Bone marrow (tissue), 2 donors: ENCODE measurements at places on chromosomes 7 and 10.

DNA sequence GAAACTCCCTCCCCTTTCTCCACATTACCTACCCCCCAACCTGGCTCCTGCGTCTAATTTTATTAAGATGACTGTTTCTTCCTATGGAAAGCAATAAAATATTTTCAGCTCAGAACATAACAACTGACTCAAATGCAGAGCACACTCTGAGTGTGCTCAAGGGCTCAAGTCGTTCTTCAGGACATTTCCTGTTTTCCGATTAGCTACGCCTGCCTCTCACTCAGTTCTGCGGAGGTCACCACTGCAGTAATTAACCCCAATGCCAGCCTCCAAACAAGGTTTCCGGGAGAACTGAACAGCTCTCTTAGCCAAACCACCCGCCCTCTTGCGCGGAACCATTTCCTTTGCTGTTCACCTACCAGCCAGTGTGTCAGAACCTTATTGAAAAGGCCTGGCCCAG lies 19.3 kb downstream of the MYOF start:
- no peak for DNase-seq

DNA sequence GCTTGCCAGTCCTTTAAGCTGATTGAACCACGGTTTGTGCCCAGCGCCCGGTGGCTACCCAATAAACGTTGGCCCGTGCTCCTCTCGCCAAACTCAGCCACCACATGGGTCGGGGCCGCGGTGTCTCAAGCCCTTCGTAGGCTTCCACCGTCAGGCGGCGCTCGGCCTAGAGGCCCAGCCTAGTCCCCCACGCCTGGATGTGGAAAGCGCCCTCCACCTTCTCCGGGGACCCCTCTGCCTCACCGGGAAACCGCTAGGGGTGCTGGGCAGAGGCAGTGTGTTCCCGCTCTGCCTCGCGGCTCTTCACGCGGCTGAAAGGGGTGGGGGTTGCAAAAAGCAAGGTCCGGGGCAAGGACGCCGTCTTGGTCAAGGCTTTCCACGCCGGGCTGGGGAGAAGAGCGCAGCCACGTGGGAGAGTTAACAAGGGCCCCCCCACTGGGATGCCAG lies 29.8 kb downstream of the LEP start:
- DNase-seq: no peak

- no peak for DNase-seq
These were observed 13.1 kb downstream of the CASP2 start for GRCh38 chr7:143300959-143301935.

DNA sequence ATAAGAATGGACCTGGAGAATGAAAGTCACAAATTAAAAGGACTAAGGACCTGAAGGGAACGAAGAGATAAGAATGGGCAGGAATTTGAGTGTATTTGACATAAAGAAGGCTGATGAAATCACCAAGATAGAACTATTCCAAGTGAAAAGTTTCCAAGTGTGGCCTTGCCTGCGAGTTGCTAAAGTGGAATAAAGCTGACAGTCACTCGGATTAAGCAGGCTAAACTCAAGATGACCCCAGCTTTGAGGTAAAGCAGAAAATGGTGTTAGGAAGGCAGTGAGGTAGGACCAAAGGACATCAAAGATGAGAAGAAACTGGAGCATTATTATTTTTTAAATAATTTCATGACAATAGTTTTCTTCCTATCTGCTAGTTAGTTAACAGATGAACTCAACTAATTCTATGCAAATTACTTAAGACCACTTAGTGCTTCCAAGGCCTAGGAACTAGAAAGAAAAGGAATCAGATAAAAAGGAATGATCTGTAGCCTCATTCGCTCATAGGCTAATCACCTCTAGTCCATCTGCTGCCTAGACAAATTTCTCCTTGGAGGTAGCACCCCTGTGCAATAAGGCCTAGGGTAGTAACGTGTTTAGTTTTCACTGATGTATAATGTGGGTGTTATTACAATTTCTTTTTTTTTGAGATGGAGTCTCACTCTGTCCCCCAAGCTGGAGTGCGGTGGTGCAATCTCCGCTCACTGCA lies 34.5 kb downstream of the EZH2 start:
- DNase-seq: no peak

- DNase-seq: no peak
These were observed 333.3 kb downstream of the CACNA2D1 start for GRCh38 chr7:82110146-82110840.

- no peak for DNase-seq
These were observed 20.8 kb downstream of the CPA1 start for GRCh38 chr7:130401101-130401500.

- DNase-seq: no peak
These were observed 271.1 kb downstream of the ADARB2 start for GRCh38 chr10:1465993-1466764.

- DNase-seq: no peak
These were observed 109.2 kb downstream of the DPY19L1 start for GRCh38 chr7:34928052-34928451.

DNA sequence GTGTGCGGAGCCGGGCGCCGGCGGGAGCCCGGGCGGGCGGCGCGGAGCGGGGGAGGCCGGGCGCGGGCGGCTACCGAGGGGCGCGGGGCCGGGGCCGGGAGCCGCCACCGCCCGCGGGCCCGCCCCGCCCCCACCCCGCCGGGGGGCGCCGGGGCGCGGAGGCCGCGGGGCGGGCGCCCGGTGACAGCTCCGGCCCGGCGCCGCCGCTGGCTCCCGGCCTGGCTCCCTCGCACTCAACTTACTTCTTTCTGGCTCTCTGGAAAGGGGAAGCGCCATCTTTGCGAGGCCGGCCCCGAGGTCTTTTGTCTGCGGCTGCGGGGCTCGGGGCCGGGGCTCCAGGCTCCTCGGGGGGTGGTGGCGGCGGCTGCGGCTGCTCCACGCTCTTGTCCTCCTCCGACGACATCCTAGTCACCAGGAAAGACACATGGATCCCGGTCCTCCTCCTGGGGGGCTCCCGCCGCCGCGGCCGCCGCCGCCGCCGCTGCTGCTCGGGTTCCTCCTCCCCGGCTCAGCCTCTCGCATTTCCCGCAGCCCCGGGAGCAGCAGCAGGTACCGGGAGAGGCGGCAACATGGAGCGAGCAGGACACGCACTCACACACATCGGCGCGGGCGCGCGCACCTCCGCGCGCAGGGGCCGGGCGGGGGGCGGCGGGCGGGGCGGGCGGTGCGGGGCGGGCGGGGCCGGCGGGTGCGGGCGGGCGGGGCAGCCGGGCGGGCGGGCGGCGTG lies at the start of gene KMT2C:
KMT2C (minus strand) TSS at position 620 of the 727 bp plus-strand sequence; CDS start at position 403, 217 bp downstream.
- peak; percentile 37 for DNase-seq

DNA sequence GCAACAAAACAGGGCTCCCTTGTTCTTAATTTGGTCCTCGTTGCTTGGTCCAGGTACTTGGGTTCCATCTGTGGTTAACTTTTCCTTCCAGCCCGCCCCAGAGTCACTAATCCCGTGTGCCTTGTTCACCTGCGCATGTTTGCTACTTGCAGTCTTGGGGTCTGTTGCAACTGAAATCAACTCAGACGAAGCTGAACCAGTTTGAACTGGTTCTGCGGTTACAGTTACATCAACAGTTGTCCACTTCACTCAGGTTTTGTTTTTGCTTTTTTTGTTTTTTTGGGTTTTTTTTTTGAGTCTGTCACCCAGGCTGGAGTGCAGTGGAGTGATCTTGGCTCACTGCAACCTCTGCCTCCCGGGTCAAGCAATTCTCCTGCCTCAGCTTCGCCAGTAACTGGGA lies 34.7 kb downstream of the TRRAP start:
- no peak for DNase-seq

DNA sequence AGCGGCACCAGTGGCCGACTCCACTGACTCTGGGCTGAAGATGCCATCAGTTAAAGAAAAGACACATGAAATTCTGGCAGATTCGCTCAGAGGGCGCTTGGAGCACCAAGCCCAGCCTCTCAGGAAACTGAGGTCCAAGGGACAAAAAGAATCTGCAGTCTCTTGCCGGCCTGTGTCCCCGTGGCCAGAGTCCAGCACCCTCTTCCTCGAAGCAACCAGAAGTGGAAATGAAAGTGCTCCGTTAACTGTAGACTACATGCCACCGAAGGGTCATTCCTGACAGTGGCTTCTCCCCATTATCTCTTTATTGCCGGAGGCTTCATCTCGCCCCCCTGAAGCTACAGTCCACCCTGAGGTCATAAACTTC lies 1.0 kb upstream of the CHST15 start:
- DNase-seq: no peak

DNA sequence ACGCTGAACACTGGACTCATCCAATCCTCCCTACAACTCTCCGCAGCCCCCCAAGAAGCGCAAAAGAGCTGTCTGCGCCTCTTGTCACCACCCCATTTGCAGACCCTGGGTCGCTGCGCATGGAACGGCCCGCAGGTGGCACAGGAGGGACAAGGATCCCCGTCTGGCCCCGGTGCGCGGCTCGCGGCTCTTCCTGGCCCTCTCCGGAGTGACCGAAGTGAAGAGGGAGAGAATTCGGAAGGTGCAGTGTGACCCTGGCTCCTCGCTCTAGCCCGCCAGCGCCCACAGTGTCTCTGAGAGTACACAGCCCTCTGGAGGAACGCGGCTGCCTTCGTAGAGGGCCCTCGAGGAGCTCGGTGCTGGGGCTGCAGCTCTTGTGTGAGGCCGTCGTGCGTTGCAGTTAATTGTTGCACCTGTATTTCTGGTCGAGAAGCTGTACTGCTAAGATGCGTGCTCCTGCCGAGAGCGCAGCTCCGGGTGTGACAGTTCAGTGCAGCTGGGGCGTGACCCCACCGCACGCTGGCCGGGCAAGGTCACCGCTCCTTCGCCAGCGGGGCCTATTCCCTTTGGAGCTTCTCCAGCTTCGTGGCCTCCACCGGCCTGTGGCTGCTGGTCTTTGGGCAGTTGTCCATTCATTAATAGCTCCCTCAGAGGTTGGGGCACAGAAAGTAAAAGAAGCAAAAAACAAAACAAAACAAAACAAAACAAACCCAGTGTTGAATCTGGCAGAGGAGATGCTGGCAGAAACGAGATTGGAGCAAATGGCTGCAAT lies 119.0 kb downstream of the SEC23IP start:
- no peak for DNase-seq

DNA sequence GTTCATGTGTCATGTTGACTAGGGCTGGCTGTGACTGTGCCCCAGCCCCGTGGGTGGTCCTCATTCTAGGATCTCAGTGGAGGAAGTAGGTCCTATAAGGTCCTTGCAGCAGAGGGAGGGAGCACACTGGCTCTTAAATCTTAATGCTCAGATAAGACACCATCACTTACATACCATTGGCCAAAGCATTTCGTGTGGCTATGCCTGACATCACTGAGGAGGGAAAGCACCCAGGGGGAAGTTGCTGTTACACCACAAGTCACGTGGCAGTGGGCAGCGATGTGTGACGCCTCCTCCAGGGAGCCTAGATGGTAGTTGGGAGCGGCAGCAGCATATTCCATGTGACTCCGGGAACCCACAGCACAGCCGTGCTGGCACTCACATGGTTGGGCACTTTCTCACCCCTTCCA lies 224.7 kb upstream of the SH2B2 start:
- DNase-seq: no peak
